Naive thymus-derived CD4-positive, alpha-beta T cell (primary cell): ENCODE measurements at places on chromosomes 3 and 15. TPM values are rescaled to one million over a fixed set of nuclear protein-coding genes. Genes with fewer than 3 reads are reported as not detected.

DNA sequence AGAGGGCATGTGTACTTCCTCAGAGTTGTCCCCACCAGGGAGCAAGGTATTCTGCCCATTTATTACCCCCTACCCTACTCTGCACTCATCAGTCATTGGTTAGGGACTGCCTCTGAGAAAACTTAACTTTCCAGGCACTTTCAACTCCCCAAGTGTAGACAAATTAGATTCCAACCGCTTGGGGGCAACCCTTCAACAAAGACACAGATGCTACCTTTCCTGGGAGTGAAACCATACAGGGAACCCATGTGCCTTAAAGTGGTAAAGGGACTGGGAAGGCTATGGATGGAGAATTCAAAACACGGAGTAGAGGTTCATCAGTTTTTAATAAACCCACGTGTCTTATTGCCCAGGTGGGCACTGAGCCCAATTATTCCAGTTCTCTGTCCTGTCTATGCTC lies 19.4 kb upstream of the UBE2E2 start:
- no peak for DNase-seq

GRCh38 chr15:93212578-93212977 lies 123.6 kb upstream of the RGMA start:
- no peak for DNase-seq

DNA sequence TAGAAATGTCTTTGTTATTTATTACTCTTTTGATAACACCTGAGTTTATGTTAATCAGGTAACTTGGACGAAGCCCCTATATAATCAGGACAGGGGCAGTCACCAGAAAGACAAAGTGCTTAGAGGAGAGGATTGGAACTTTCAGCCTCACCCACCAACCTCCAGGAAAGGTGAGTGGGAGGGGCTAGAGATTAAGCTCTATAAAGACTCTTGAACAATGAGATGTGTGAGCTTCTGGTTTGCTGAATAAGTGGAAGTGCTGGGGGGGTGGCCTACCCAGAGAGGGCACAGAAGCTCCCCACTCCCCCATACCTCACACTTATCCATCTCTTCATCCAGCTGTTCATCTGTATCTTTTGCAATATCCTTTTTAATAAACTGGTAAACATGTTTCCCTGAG lies 73.9 kb downstream of the TTBK2 start:
- no peak for DNase-seq

DNA sequence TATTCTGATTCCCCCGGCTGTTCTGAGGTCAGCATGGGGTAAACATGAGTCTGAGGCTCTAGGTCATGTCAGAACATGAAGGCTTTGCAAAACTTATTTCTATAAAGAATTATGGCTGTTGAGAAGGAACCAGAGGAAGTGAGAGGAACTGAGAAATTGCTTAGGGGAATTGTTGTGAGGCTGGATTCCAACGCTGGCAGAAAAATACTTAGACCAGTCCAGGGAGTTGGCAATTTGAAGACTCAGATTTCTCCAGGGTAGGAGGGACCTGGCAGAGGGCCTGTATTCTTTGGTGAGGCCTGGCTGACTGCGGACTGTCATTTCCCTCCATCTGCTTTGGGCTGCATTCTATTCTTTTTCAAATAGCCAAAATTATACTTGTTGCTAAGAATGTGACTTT lies 155.5 kb downstream of the PLD1 start:
- DNase-seq, result no peak

DNA sequence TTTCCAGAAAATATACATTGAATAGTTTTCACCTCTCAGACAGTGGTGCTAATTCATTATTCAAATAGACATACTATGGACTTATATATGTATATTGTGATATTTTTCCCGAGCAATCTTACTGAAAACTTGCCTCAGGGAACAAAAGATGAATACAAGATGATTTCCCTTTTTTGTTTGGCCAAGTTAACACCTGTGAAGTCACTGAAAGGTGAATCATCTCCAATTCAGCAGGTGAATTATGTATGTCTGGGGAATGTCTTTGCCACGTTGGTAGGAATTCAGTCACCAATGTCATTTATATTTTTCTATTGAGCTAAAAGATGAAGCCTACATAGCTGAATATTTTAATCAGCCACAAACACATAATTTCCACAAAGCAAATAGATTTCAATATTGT lies 88.2 kb downstream of the GPR156 start:
- DNase-seq, result no peak

GRCh38 chr3:115321400-115321805 lies 174.3 kb upstream of the ZBTB20 start:
- DNase-seq, result no peak

The P2RY1 gene
- total RNA-seq, result 0.08 TPM

- DNase-seq, result peak; percentile 28
Measured at GRCh38 chr3:27758083-27758482, 36.0 kb upstream of the EOMES start.

The SQOR gene
- 31.5 TPM for total RNA-seq

DNA sequence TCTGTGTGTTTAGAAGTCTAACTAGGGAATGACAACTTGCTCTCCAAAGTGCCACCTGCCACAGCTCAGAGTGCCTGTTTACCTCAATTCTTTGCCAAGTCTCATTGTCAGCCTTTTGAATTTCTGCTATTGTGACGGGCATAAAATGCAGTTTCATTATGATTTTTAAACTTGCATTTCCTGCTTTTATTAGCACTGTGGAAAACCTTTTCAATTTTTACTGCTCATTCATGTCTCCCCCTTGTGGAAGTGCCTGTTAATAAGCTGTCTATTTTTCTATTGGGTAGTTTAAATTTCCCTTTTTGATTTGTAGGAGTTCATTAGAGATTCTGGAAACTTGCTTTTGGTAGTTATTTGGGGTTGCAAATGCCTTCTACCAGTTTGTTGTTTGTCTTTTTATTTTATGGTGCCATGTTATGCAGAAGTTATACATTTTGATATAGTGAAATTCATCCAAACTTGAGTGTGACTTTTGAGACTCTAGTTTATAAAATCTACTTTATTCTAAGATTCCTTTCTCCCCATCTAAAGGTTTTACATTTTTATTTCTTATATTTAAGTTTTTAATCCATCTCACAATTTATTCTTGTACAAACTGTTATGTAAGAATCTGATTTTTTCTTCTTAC lies 53.9 kb upstream of the FRMD4B start:
- no peak for DNase-seq

- no peak for DNase-seq
Measured at GRCh38 chr3:149061776-149062175, 24.6 kb downstream of the HLTF start.

DNA sequence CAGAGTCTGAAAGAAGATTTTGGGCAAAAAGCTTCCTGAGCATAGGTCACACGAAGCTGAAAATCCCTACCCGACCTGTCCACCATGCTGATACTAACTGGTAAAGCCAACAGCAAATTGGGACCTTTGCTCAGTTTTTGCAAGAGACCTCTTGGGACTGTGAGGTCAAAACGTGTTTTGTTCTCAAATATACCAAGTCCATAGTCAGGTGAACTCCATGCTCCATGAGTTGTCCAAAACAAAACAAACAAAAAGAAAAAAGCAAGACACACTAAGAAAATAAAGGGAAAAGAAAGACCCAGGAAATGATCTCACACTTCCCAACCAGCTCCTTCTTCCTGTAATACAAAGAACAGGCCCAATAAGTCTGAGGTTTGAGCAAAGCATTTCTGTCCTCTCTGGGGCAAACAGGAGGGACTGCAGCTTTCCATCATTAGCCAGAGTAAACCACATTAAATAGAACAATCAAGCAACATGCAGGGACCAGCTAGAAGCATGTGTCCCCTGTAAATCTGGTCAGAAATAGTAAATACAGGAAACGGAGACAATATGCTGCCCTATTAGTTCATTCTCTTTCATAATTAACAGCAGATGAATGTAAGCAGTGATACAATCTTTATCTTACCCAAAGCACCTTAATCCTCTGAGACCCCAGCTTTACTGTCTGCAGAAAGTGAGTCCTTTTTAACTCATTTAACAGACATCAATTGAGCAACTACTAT lies 125.0 kb upstream of the LIPC start:
- DNase-seq, result no peak

- DNase-seq, result no peak
Measured at GRCh38 chr3:87414271-87414670, 137.9 kb upstream of the POU1F1 start.

DNA sequence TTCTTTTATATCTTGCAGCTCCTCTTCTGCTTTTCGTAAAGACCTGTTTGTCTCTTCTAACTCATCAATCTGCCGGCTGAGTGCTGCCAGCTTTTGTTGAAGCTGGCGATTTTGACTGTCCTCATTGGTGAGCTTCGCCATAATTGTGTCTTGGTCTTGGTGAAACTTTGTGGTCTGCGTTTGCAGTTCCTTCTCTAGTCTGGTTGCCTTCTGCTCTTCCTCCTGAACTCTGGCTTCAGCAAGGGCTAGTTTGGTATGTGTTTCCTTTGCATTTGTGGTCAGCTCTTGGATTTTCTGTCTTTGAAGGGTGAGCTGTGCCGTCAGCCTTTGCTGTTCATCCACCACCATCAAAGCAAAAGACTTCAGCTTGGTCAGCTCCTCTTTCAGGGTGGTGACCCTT lies 32.9 kb downstream of the CMSS1 start:
- DNase-seq, result no peak

GRCh38 chr3:8873740-8874139 lies 89.5 kb downstream of the RAD18 start:
- DNase-seq, result no peak

DNA sequence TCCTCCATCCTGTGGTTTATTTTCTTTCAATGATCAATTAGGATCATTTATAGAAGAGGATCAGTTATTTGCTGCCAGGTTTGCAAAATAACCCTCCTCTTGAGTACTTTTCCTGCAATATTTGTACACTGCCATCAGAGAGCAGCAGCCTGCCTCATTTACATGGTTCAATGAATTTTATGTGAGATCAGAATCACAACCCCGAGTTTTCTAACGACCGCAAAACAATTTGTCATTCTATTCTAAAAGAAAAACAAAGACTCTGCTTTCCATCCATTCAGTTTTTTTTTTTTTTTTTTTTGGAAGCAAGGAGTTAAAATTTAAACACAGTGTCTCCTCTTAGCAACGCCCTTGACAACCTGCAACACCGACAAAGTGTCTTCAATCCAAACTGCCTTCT lies 146.9 kb downstream of the RAB11A start:
- no peak for DNase-seq

The THPO gene
- not detected for total RNA-seq

The ADPRH gene
- 0.38 TPM for total RNA-seq

The PTH1R gene
- total RNA-seq, result not detected

The SH2D7 gene
- total RNA-seq, result not detected

DNA sequence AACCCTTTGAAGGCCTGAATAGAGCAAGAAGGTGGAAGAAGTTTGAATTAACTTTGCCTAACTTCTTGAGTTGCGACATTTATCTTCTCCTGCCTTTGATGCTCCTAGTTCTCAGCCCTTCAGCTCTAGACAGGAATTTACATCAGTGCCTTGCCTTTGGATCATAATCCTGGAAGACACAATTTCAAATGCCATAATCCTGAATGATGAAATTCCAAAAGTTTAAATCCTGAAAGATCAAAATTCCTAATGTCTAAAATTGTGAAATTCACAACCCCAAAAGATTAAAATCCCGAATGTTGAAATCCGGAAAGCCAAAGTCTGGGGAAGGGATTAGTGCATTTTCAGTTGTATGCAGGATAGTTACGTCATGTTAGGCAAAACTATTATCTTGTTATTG lies 166.6 kb upstream of the PDZRN3 start:
- no peak for DNase-seq

DNA sequence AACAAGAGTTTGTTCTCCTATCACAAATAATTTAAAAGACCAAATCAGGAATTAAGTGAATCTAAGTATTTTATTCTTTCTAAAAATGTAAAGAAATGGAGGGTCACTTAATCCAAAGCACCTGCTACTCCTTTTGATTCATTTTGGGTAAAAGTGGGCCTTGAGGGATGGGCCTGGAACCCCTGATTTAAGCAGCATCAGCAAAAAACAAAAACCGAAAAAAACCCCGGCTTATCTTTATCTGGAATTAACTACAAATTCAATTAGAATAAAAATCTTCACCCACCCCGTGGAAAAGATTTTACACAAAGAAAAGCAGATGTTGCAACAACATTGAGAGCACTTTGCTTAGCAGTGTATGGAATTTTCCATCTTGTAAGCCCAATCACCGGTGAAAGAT lies 1018.2 kb downstream of the MCTP2 start:
- DNase-seq, result no peak

GRCh38 chr3:181174676-181175233 lies 185.2 kb upstream of the DNAJC19 start:
- DNase-seq, result no peak

The POPDC2 gene
- total RNA-seq, result 4.4 TPM

GRCh38 chr3:108122276-108122675 lies 31.4 kb upstream of the CD47 start:
- no peak for DNase-seq

- DNase-seq, result no peak
Measured at GRCh38 chr3:12194209-12194608, 35.5 kb upstream of the TIMP4 start.

- DNase-seq, result no peak
Measured at GRCh38 chr3:190532731-190533203, 18.9 kb downstream of the IL1RAP start.

The GOLGA6L7 gene
- not detected for total RNA-seq

- no peak for DNase-seq
Measured at GRCh38 chr15:74857671-74858368, 14.9 kb upstream of the ULK3 start.

DNA sequence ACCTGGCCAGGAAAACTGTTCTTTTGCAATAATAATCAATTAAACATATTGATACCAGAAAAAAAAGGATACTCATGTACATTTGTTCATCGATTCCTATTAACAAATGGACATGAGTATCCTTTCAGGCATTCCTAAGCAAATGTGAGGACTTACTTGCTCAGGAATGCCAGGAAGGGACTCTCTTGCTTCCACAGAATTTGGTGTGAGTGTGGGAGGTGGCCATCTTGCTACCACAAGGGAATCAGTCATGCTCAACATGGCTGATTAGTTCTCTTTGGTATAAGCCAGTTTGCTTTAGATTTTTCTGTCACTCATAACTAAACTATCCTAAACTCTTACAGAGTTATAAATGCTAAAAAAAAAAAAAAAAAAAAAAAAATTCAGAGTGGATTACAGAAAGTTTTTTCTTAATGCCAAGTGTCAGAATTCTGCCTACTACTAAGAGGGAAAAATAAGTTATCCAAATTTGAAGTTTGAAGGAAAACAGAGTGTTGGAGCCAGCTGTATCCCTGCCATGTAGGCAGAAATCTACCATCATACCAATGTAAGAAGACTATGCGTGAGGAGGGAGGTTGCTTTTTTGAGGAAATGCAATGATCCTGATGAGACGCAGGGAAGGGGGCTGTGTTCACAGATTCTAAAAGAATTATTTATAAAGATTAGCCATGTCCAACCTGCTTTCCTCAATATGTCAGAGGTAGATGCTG lies 98.7 kb downstream of the PLD1 start:
- DNase-seq, result no peak
